ENCODE measurements at places on chromosomes 13 and 19. TPM values are rescaled to one million over a fixed set of nuclear protein-coding genes. Genes with fewer than 3 reads are reported as not detected.

Gene PRTN3
- not detected for total RNA-seq

- no peak overlapping the region for H3K27ac ChIP-seq
- H3K4me1 ChIP-seq = peaks cover 11% of the 10 kb centered on the region
- no peaks in the 10 kb centered on the region for H3K36me3 ChIP-seq
- no peak for DNase-seq
Measured at GRCh38 chr13:109666656-109667055, 119.7 kb downstream of the IRS2 start.

- peaks cover 6% of the 10 kb centered on the region for H3K27me3 ChIP-seq
- H3K27ac ChIP-seq = no peak overlapping the region
- no peaks in the 10 kb centered on the region for H3K4me1 ChIP-seq
- no peak for DNase-seq
- no peak overlapping the region for H3K4me3 ChIP-seq
Measured at GRCh38 chr19:16033721-16034120, 42.6 kb upstream of the TPM4 start.

DNA sequence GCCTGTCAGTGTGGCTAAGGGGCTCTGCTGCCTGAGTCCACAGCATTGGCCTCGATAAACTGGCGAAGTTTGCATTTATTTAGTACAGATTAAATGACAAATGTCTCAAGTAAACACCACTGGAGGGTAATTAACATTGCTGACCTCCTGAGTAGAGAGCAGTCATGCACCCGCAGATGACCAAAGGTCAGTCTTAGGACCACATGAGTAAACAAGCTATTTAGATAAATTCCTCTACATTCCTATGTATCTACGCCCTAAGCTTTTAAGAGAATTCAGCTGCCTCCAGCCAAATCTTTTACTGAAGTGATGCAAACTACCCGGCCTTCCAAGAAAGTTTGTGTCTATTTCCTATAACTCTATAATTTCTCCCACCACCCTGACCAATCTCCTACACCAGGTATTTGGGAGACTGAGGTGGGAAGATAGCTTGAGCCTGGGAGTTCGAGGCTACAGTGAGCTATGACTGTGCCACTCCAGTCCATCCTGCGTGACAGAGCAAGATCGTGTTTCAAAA is 22.9 kb downstream of the CD70 start:
- H3K4me1 ChIP-seq = no peaks in the 10 kb centered on the region
- no peaks in the 10 kb centered on the region for H3K36me3 ChIP-seq
- H3K27ac ChIP-seq = no peak overlapping the region
- no peak for DNase-seq

Gene FUT6
- not detected for total RNA-seq

DNA sequence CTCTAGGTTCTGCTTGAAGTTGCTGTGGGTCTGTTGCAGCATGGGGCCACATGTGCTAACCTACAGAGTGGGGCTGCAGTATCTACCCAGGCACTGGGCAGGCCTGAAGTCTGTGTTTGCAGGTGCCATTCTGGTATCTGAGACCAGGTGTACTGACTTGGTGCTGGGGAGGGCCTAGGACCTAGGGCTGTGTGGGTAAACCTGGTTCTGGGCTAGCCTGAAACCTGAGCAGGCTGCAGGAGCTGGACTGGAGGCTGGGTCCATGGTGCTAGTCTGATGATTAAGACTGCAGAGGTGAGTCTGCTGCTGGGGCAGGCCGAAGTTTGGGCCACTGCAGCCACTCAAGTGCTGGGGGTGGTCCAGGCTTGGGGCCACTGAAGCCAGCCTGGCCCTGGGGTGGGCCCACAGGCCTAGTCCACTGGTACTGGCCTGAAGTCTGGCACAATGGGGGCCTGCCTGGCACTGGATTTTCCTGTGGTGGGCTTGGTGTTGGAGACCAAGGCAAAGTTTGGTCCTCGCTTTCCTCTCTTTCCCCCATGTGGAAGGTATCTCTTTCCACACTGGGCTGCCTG is 310.6 kb downstream of the NDFIP2 start:
- H3K27me3 ChIP-seq = peaks cover 5% of the 10 kb centered on the region
- no peak overlapping the region for H3K4me3 ChIP-seq
- peaks cover 25% of the 10 kb centered on the region for H3K4me1 ChIP-seq
- peaks cover 13% of the 10 kb centered on the region for H3K36me3 ChIP-seq
- no peak overlapping the region for H3K27ac ChIP-seq

Gene KBTBD7
- total RNA-seq = 7.2 TPM

Gene PIAS4
- total RNA-seq = 95.8 TPM

DNA sequence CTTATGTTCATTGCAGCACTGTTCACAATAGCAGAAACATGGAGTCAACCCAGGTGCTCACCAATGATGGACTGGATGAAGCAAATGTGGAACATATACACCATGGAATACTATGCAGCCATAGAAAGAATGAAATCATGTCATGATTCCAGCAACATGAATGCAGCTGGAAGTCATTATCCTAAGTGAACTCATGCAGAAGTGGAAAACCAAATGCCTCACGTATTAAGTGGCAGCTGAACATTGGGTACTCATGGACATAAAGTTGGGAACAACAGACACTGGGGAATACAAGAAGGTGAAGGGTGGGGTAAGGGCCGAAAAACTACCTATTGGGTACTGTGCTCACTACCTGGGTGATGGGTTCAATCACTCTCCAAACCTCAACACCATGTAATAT is 915.9 kb downstream of the UQCRFS1 start:
- no peak overlapping the region for H3K27ac ChIP-seq
- DNase-seq = no peak
- H3K27me3 ChIP-seq = peaks cover 3% of the 10 kb centered on the region
- no peaks in the 10 kb centered on the region for H3K36me3 ChIP-seq
- no peak overlapping the region for H3K4me3 ChIP-seq

- no peaks in the 10 kb centered on the region for H3K27me3 ChIP-seq
- no peak overlapping the region for H3K27ac ChIP-seq
- H3K4me1 ChIP-seq = peaks cover 2% of the 10 kb centered on the region
- peaks cover 4% of the 10 kb centered on the region for H3K36me3 ChIP-seq
- no peak for DNase-seq
- no peak overlapping the region for H3K4me3 ChIP-seq
Measured at GRCh38 chr19:28508666-28509065, 704.3 kb downstream of the UQCRFS1 start.

DNA sequence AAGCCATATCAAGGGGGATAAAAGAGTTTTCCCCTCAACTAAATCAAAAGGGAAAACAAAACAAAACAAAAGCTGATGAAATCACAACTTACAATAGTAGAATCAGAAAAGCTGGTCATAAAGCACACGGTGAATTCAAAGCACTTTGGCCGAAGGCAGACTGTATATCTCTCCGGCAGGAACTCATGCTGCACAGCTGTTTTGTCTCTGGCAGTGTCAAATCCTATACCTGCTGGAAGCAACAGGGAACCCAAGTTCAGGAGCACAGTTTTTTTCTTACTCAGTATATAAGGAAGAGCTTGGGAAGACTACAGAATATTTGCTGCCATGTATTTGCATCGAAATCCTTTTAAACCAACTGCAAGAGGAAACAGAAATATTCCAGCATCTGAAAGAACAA is 213.7 kb downstream of the RFC3 start:
- H3K36me3 ChIP-seq = peaks cover 10% of the 10 kb centered on the region
- H3K4me3 ChIP-seq = no peak overlapping the region
- no peak overlapping the region for H3K27ac ChIP-seq
- no peak for DNase-seq

Gene KEAP1
- 44.1 TPM for total RNA-seq

Gene SIGLEC8
- not detected for total RNA-seq

Gene GSX1
- total RNA-seq = not detected

Gene CHST8
- 235 TPM for total RNA-seq

Gene ONECUT3
- total RNA-seq = 15.4 TPM

DNA sequence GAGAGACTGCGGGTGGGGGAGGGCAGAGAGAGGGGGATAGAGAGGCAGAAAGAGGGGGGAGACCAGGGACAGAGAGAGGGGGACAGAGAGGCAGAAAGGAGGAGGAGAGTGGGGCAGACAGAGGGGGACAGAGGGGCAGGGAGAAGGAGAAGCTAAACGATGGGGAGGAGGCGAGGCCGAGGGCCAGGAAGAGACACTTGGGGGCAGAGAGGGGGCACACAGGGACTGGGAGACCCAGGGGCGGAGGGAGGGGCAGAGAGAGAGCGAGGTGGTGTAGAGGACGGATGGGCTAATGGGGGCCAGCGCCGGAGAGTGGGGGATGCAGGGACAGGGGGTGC is 666 bp downstream of the MEIS3 start:
- H3K4me1 ChIP-seq = peaks cover 35% of the 10 kb centered on the region
- peaks cover 5% of the 10 kb centered on the region for H3K36me3 ChIP-seq
- H3K27ac ChIP-seq = peak overlapping the region; percentile 79
- peak overlapping the region; percentile 99 for H3K4me3 ChIP-seq

GRCh38 chr19:50476224-50476906 is at the start of the genes EMC10 and GARIN5A:
Gene EMC10, plus strand, starts transcription at chr19:50476507. Its CDS starts 38 bp downstream, at chr19:50476545.
Gene GARIN5A, minus strand, starts transcription at chr19:50476848. Its CDS starts 460 bp downstream, at chr19:50476388.
- H3K4me1 ChIP-seq = peaks cover 3% of the 10 kb centered on the region
- DNase-seq = peak; percentile 97
- H3K27ac ChIP-seq = peak within 1 kb of the TSS; percentile 95
- H3K27me3 ChIP-seq = peaks cover 14% of the 10 kb centered on the region

- H3K27me3 ChIP-seq = no peaks in the 10 kb centered on the region
- H3K4me1 ChIP-seq = peaks cover 5% of the 10 kb centered on the region
- no peak for DNase-seq
- no peak overlapping the region for H3K4me3 ChIP-seq
- no peaks in the 10 kb centered on the region for H3K36me3 ChIP-seq
- H3K27ac ChIP-seq = no peak overlapping the region
Measured at GRCh38 chr13:40172149-40172591, 494.3 kb downstream of the FOXO1 start.

DNA sequence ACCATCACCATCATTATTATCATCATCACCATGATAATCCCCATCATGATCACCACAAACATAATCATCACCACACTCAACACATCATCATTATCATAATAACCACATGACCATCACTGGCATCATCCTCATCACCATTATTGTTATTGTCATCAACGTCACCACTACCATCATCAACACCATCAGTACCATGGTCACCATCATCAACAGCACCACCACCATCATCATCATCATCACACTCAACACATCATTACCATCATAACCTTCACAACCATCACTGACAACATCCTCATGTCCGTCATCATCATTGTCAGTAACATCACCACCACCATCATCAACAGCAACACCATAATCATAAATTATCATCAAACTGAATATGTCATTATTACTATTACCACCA is 73.2 kb downstream of the MBD3L1 start:
- no peak overlapping the region for H3K27ac ChIP-seq
- peaks cover 2% of the 10 kb centered on the region for H3K27me3 ChIP-seq
- H3K4me1 ChIP-seq = no peaks in the 10 kb centered on the region
- no peaks in the 10 kb centered on the region for H3K36me3 ChIP-seq
- no peak for DNase-seq

All from glutamatergic neuron (in vitro differentiated cells).